ENCODE measurements at places on chromosomes 4 and X.

DNA sequence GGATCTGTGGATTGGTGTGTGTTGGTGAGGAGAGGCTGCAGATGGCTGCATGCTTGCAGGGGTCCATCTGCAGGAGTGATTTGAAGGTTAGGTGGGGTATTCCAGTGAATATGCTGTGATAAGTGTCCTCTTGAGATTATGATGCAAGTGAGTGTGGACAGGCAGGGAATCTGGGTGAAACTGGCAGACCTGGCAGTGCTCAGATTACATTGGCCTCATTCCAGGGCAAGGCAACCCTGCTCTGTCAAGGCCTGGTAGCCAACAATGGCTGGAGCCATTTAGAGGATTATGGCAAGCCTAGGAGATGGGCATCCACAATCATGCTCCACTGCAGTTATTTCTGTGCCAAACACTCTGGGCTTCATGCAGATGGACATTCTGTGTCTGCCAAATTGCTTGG, 113.9 kb downstream of the RTL3 start:
- ATAC-seq: no peak

GRCh38 chrX:48558271-48558670, 16.0 kb upstream of the RBM3 start:
- peak; percentile 89 for ATAC-seq

DNA sequence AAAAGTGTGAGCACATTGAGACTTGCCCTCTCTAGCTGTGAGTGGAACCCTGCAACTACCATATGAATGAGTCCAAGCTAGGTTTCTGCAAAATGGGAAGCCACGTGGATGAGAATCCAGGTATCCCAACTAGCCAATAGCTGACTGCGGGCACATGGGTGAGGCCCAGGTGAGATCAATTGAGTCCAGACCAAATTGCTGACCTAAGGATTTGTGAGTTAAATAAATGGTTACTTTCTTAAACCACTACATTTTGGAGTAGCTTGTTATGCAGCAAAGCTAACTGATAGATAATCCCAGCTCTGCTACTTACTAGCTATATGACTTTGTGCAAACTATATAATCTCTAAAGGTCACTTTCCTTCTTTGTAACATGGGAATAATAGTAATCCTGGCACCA, 150.3 kb upstream of the LCORL start:
- no peak for ATAC-seq

DNA sequence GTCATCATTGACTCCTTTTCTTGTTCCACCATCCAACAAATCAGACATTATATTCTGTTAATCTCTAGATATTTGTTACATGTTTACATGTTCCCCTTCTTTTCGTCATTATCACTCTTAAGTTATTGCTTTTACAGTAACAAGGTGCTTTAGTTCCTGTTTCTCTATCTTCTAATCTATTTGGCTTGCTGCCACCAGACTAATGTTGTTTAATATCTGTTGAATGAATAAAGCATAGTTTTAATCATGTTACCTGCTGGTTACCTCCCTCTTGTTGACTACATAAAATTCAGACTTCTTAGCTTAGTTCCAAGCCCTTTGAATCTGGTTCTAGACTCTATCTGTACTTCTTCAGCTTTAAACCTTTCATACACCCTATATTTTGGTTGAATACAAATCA, 129.8 kb upstream of the TRIM2 start:
- no peak for ATAC-seq

- no peak for ATAC-seq
Observed at GRCh38 chr4:10173754-10174749, 57.5 kb upstream of the WDR1 start.

- ATAC-seq: no peak
Observed at GRCh38 chr4:36303426-36304137, 22.2 kb downstream of the DTHD1 start.

- ATAC-seq: no peak
Observed at GRCh38 chrX:2177541-2177940, 323.2 kb downstream of the DHRSX start.

GRCh38 chr4:69489856-69490255, 5.8 kb downstream of the UGT2B4 start:
- no peak for ATAC-seq

DNA sequence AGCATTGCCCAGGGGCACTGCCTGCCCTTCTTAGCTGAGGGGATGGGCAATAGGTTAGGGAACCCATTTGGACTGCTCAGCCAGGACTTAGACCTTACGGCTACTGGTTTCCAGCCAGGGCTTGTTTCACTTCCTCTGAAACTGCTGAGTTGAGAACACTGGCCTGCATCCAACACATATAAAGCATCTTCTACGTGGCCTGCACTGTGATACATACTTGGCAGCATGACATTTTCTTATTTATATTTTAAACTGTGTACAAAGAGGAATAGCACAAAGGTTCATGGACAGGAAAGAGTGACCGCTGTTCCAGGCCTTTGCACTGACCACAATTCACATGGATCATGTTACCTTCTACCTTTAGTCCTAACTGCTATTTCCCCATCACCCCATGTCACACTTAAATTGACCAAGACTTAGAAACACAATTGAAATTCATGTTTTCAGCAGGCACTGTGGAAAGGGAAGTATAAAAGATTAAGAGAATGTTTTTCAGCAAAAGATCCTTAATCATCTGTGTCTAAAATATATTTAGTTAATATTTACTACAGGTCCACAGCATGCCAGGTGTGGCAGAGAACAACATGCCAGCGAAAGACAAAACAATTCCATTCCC, 43.7 kb downstream of the NLGN4X start:
- no peak for ATAC-seq

DNA sequence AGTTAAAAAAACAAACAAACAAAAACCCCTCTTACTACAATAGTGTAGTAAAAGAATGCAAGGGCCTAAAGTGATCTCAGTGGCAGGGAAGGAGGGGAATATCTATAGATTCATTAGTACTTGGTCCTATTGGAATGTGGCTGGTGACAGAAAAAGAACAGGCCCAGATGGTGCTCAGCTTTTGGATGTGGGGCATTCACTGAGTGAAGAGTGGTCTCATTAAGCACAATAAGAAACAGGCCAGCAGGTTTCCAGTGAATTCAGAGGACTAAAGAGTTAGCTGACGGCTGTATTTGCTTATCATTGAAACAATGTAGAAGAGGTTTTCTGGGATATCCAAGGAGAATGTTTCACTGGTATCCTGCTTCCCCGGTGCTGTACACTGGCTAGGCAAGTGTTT, 243.8 kb upstream of the HHIP start:
- no peak for ATAC-seq

DNA sequence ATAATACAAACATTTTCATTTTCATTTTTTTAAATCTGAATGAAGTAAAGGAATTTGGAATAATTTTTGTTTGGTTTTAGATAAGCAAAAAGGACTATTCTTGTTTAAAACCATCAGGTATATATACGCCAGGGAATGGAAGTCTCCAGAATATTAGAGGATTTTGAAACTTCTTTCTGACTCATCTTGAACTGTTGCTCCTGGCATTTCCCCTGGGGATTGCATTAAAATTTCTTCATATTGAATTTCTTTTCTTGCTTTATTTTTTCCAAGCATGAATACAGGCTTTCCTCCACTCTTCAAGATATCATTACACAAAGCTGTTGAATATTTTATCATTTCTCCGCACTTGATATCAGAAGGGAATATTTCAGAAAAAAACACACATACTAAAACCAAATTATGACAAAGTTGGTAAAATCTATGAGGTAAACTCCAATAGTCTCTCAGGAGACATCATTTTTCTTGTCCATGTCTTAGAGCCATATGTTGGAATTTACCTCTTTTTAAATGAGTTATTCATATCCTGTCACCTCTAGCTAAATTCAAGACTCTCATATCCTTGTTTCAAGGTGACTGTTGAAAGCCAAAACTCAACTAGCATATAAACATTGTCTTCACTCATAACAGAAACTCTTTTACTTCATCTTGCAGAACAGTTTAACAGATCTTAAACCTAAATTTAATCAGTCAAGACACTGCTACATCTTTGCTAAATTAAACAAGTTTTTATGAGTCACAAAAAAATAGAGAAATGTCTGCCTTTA, 20.7 kb upstream of the CSN1S1 start:
- no peak for ATAC-seq

DNA sequence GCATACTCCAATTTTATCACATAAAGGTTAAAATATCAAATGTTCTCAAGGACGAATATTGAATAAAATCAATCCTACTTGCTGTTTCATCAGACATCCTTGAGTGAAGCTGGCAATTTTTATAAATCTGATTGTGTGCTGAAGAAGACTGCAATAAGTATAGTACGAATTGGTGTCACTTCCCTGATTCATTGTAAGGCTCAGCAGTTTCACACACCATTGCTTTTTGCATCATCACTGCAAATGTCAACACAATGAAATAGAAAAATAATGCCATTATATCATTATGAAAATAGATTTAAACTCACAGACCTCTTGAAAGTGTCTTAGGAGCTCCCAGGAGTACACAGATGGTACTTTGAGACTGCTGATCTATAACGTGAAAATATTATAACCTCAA, 172.5 kb downstream of the ANKRD50 start:
- no peak for ATAC-seq

- ATAC-seq: no peak
Observed at GRCh38 chrX:39841604-39842003, 256.2 kb downstream of the BCOR start.

DNA sequence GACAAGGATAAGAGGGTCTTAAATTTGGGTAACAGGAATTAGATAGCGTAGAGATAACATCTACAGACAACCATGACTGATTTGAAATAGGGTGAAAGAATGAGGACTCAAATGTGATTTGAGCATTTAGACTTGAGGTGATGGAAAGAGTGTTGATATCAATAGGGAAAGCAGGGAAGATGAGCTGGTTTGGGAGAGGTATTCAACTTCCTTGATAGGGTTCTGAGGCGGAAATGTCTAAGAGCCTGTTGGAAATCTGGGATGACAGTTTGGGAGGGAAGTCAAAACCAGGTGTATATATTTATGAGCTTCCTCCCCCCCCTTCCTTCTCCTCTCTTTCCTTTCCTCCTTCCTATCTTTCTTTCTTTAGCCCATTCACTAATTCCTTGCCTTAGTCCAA, 36.5 kb downstream of the KLHL15 start:
- ATAC-seq: no peak

DNA sequence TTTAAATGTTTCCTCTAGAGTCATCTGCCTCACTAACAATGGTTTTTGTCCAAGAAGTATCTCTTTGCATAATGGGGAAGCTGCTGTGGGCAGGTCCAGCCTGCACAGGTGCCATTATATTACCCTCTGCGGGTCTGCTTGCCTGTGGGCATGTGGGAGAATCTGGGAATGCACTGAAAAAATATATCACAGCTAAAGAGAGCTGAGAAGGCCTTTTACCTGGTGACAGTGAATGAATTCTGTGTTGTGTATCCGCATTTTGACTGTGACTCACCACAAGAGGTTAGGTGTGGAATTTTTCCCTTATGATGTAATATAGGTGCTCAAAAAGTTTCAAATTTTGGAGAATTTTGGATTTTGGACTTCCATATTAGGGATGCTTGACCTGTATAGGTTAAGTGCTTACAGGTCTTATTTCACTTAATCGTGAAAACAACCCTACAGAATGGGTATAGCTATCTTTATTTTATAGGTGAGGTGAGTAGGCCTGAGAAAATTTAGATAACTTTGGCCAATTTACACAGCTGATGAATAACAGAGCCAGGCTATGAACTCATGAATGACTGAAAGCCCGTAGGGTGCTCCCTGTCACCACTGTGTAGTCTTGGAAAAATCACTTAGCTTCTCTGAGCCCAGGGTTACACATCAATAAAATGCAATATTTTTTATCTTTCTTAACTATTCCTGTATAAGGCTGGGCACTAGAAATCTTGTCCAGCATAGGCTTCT, 198.0 kb upstream of the EPHA5 start:
- no peak for ATAC-seq

DNA sequence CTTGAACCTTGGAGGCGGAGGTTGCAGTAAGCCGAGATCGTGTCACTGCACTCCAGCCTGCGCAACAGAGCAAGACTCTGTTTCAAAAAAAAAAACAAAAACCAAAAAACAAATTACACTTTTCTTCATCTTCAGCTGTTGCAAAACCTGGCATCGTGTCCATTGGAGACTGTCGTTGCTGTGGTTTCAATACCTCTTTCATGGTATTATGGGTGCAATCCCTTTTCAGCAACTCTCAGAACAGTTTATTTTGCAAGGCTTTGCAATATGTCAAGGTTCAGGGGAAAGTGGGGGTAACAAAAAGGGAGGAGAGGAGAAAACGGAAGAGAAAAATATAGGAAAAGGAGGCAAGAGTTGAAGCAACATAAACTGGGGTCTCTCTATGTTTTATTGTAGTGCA, 40.8 kb downstream of the ARSD start:
- no peak for ATAC-seq

DNA sequence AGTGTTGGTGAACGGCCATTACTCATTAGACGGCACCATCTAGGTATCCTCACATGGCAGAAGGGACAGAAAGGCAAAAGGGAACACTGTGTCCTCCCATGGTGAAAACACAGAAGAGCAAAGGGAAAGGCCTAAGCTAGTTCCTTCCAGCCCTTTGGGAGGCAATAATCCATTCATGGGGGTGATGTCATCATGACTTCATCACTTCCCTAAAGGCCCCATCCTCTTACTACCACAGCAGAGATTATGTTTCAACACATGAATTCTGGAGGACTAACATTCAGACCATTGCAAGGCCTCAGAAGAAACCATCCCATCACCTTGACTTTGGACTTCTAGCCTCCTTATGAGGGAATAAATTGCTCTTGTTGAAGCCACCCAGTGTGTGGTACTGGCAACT, 238.2 kb downstream of the MGST2 start:
- no peak for ATAC-seq

DNA sequence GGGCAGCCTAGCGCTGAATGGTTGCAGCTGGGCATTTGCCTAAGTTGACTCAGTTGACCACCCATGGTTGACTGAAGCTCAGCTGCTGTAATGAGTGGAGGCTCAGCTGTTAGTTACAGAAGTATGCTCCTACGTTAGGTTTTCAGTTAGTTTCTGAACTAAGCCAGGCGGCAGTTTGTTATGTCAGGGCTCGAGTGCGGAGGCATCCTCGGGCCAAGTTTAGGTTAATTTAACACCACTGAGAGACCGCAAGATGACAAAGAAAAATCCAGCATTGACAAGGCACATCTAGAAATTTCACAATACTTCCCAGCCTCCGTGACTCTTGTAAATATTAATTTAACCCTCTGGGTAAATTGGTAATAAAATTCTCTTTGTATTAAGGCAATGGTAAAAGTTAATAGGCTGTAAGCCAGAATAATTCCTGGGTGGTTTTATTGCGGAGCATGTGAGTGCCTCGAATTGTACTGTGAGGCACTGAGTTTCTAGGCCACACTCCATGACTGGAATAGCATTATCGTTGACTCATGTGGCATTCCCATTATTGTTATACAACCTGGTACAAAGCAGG, 33.1 kb upstream of the CDKN2AIP start:
- ATAC-seq: no peak

DNA sequence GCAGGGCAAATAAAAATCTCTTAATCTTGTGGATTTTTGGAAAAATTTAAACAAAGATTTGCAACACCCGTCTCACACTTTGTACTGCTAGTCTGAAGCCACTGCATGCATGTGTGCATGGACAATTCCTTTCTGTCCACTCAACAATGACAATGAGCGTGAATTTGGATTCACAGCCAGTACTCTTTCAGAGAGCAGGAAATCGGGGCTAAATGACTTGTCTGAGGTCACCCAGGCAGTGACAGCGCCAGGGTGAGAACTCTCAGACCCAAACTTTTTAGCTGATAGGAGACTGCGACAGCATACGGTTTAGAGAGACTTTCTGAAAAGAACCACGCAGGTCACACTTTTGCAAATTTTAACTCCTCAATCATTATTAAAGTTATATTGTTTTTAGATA, 90.9 kb downstream of the ZNF827 start:
- ATAC-seq: no peak

GRCh38 chr4:2808001-2808400, 15.1 kb downstream of the SH3BP2 start:
- ATAC-seq: no peak
